ENCODE measurements at places on chromosomes 3 and 15.

DNA sequence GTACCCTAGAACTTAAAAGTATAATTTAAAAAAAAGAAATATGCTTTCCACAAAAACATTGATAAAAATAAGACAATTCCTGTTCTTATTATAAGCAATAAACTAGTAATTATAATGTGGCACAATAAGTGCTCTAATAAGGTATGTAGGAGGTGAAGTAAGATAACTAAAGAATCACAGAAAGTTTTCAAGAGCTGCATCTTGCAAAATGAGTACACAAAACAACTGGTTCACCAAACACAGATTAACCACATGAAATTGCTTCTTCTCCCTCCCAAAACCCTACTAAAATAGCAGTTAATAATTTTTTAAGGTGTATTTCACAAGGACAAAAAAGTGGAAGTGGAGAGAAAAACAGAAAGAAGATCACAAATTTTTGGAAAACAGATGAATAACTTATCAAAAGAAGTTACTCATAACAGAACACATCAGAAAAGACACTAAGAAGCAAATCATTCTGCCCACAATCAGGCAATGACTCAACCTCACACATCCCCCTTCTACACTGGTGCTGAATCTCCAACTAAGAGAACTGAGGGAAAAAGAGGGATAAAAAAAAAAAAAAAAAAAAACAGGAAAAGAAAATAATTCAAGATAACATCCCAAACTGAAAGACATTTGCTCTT lies 64.2 kb downstream of the TBC1D5 start:
- DNase-seq, result no peak

DNA sequence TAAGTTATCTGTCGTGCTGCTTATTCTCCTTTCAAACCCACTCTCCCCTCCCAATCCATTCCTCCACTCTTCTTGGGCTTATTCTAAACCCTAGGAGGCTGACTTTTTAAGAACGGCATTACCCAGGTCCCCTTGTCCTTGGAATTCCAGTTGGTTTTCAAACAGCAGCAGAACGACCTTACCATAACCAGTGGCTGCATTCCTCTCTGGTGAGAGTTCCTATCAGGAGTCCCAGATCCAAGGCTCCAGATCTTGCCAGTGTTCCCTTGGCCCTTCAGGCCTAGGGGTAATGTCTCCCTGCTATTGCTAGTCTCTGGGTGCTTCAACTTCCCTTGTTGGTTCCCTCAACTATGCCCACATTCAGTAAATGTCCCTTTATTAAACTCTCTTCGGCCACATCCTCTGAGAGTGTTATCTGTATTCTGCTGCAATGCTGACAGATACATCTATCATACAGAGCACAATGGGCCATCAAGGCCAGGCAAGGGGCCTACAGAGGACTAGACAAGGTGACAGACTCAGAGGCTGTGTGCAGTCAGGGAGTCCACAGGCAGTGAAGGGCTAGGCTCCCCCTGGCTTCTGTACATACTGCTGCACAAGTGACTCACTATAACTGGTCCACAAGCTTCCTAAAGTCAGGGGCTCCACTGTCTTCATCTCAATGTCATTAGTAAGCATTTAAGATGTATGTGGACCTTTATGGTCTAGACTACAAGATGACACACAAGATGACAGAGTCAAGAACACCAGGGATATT lies 10.1 kb downstream of the LYSMD2 start:
- no peak for DNase-seq

GRCh38 chr3:85007195-85008094 lies 48.7 kb downstream of the CADM2 start:
- DNase-seq, result no peak

DNA sequence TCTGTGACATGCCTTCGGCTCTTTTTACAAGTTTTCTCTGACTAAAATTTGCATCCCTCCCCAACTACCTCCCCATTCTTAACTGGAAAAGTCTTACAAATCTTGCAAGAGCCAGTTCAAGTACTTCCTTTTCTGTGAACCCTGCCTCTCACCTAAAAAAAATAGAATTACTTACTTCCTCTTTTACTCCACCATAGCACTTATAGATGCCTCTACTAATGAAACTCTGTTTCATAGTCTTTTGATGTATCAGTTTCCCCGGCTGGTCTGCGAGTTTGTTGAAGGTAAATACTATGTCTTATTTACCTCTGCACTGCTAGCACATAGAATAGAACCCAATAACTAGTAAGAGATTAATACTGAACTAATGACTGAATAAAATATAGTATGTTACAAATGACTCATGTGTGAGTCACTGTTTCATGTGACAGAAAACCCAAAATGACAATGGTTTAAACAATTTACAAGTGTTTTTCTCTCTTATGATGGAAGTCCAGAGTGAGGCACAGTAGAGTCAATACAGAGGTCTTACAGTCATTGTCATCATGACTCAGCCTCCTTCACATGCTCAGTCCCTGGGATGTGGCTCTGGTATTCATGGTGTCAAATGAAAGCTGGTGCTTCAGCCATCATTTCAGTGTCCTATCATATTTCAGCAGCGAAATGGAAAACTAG lies 393.5 kb downstream of the RSL24D1 start:
- DNase-seq, result no peak

- peak; percentile 31 for DNase-seq
Measured at GRCh38 chr3:53065841-53066480, 20.1 kb upstream of the SFMBT1 start.

GRCh38 chr15:51229907-51230330 lies 108.5 kb downstream of the CYP19A1 start:
- DNase-seq, result no peak

- DNase-seq, result no peak
Measured at GRCh38 chr3:30984855-30985749, 90.6 kb upstream of the GADL1 start.

DNA sequence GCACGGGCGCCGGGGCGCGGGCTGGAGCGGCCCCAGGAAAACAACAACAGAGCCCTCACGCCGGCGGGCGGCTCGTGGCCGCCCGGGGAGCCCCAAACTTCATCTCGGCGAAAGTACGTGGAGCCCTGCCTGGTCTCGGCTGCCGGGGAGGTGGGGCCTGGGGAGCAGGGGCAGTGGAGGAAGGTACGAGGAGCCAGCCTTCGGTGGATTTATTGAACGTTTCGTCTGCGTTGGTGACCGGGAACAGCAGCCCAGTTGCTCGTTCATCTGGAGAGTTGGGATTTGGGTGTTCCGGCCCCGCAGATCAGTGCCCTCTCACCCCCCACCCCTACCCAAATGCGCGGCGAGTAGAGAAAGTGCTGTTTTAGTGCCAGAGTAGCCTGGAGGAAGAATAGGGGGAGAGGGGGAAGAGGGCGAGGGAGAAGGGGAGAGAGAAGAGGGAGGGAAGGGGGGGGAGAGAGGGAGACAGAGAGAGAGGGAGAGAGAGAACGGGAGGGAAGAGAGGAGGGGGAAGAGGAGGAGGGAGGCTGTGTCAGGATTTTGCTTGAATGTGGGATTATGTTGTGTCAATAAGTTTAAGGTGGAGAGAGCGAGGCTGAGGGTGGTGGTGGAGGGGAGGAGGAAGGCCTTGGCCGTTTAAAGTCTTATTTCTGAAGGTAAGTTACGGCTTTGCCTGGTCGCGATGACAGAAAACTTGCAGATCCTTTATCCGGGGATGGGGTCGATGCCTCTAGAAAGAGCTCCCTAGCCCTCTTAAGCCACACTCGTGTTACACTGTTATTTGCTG lies 970 bp downstream of the BBX start:
- DNase-seq, result peak; percentile 67

DNA sequence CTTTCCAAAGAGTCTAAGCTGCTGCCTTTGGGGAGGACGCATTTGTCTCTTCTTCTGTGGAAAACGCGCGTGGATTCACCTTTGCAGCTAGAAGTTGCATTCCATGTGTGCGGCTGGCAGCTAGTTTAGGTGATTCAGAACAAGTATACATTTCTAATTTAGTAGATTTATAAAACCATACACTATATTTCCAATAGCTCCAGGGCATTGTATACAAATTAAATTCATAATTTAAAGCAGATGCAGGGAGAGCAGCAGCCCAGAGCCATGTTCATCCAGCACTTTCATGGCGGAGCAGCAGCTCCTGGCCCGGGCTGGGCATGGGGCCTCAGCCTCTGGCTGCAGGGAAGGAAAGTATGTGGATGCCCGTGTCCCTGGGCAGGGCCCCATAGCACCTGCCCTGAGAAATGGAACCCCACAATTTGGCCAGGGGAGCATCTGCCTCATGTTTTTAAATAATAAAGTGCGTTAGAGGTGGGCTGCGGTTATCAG lies 42.8 kb upstream of the SEC22A start:
- no peak for DNase-seq

DNA sequence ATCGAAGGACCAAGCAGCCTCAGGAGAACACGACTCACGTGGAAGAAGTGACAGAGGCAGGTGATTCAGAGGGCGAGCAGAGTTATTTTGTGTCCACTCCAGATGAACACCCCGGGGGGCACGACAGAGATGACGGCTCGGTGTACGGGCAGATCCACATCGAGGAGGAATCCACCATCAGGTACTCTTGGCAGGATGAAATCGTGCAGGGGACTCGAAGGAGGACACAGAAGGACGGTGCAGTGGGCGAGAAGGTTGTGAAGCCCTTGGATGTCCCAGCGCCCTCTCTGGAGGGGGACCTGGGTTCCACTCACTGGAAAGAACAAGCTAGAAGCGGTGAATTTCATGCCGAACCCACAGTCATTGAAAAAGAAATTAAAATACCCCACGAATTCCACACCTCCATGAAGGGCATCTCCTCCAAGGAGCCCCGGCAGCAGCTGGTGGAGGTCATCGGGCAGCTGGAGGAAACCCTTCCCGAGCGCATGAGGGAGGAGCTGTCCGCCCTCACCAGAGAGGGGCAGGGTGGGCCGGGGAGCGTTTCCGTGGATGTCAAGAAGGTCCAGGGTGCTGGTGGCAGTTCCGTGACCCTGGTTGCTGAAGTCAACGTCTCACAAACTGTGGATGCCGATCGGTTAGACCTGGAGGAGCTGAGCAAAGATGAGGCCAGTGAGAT lies 26.0 kb downstream of the SYNM start:
- no peak for DNase-seq

DNA sequence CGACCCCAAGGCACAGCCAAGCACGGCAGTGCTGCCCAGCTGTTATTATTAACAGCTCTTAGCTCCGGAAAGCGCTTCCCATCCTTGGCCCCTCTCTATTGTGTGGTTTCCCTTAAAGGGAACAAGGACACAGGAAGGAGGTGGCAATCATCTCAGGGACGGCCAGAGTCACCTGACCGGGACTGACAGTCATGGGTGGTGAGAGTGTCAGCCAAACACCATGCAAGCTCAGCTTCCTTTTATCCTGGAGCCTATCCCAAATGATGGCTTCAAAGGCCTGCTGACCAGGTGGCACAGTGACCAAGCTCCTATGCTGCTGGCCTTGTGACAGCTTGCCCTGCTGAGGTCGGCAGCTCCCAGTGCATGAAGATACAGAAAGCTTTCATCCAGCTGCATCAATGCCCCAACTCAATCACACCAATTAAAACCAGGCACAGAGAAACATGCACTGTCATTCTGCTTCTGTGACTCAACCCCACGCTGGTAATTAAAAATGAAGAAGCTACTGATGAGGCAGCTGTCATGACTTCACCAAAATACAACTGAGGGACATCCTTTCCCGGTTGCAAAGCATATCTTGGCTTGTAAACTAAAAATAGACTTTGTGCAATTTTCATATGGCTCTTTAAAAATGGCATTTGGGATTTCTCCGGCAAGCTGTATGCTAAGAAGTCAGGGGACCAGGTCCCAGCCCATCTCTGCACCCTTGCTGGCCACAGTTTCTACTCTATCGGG lies 34.0 kb downstream of the PCSK6 start:
- no peak for DNase-seq

DNA sequence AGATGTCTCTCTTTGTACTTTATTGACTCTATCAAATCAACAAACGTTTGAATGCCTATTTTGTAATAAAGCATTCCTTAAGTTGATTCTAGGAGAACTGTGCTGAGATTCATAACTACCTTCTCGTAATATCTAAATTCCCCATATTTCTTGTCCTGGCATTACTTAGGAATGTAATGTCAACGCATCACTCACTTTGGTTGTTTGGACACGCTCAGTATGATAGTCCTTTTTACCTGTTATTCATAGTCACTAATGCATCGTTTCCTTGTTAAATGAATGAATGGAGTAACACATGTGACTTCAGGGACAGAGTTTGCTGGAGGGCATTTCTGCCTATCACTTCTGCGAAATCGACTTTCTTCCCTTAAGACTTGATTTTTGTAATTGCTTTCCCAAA lies 44.1 kb upstream of the RASGRP1 start:
- no peak for DNase-seq

DNA sequence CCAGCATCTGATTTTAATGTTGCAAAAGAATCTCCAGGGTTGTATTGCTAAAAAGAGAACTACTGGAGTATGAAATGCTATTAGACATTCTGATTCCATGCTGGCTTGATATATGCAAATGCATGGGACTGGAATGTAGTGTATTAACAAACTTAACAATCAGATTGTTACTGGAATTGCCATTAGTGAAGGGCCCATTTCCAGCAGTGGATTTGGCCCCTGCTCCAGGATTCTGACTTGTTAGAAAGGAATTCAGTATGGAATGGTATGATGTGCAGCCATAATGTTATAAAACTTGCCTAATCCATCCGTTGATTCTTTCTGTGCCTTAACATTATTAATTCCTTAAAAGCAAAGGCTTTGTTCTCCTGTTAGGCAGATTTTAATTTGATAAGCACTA lies 7.9 kb downstream of the ARRDC4 start:
- no peak for DNase-seq

GRCh38 chr3:48879307-48879993 lies 19.2 kb downstream of the SLC25A20 start:
- no peak for DNase-seq

DNA sequence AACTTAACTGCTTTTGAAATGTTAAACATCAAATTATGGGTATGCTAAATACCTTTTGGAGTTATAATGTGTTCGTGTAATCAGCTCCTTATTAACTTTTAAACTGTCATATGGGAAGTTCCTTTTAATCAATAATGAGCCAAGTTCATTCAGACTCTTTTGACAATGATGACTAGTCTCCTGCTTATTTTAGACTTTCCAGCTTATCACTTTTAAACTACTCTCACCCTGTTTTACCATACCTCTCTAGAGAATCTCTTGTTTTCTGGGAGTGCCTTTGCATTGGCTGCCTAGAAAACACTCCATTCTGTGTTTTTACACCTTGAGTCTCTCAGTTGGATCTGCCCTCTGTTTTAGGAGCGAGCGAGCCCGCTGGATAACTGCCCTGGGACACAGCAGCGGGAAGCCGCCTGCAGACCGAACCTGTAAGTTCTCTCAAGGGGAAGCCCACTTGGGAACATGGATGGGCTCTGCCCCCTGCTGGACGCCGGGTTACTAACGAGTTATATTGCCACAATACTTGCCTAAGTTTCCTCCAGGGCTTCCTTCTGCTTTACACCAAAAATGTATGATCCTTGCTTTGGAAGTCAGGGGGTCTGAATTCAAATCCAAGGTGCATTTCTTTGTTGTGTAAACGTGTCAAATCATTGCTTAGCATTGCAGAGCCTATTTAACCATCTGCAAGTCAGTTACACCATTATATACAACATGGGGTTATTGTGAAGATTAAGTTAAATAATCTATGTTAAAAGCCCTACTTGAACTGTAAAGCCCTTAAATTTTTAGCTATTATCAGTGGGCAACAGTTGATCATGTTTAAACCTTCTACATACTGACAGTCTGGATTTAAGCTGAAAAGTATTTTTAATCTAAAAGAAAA lies 71.3 kb downstream of the DHX36 start:
- DNase-seq, result peak; percentile 70

- no peak for DNase-seq
Measured at GRCh38 chr3:42847731-42848130, 27.9 kb downstream of the CYP8B1 start.

Measured in activated CD8-positive, alpha-beta memory T cell treated with anti-CD3 and anti-CD28 coated beads, Interleukin-2, amount 10 ng/mL, durations not matched to agents 7 days and 5 days (primary cell).